ENCODE measurements at places on chromosomes 4 and X. TPM values are rescaled to one million over a fixed set of nuclear protein-coding genes. Genes with fewer than 3 reads are reported as not detected.

Gene SATL1
- total RNA-seq, result not detected

Gene OTOP1
- not detected for total RNA-seq

Gene HAND2
- total RNA-seq, result 0.45 TPM

Gene KLKB1
- total RNA-seq, result not detected

Gene TMPRSS11F
- total RNA-seq, result not detected

All from A549 treated with Hydrocortisone at 1 μM for 4 hours (cell line).